ENCODE measurements at places on chromosomes 11 and 22.

GRCh38 chr11:8194956-8195355 lies 26.1 kb upstream of the RIC3 start:
- no peak for DNase-seq

DNA sequence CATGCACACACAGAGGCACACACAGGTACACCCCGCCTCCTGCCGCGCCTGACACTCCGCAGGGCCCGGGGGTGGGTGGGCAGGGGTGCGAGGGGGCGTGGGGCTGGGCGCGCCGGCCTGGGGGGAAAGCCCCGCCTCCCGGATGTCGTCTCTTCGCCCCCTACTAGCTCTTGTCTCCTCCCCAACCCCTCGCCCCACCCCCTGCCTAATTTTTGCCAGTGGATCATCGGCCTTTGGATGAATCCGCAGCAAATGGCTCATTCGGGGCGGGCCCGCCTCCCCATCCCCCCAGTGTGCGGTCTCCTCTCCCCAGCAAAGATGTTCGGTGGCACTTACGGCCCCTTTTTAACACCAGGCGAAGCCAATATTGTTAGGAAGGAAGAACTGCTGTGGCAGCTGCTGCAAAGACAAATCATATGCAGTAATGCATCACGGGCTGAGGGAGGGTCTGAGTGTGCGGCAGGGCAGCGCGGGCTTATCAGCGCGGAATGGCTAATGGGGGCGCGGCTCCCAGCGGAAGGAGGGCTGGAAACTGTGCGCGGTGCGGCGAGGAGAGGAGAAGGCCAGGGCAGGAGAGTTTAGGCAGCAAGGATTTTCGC lies 13.4 kb upstream of the NECTIN1 start:
- DNase-seq: no peak

GRCh38 chr11:115349335-115350017 lies 154.7 kb downstream of the CADM1 start:
- DNase-seq: no peak

DNA sequence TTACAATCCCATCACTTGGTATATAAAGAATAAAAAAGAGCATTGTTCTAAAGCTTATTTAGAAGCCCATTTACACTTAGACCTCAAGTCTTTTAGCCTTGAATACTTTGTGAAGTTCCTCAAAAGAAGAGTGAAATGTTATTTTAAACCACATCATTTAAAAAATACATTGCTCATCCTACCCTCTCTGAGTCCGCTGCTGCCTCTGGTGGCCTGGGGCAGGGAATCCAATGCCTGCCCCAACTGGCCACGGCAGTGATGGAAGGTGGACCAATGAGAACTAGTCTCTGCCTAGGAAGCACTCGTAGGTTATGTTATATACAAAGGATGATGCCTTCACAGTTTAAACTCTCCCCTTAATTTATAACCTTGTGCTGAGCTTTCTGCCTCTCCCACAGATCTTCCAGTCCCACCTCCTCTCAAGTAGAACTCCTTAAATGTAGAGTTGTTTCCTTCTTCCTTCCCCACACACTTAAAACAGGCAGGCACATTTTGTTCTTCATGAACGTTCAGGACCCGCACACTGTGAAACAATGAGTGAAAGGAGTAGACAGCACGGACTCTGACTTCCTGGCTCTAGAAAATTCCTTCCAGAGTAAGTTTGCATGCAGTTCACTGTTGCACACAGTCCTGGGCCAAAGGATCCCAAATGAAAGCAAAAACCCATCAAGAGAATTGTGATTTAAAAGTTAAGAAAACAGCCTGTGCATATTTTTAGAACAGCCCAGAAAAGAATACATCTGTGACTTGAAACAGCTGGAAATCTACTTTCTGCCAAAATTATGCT lies 167.8 kb downstream of the RRAS2 start:
- no peak for DNase-seq

GRCh38 chr11:2828585-2829330 lies 56.8 kb downstream of the CDKN1C start:
- no peak for DNase-seq

DNA sequence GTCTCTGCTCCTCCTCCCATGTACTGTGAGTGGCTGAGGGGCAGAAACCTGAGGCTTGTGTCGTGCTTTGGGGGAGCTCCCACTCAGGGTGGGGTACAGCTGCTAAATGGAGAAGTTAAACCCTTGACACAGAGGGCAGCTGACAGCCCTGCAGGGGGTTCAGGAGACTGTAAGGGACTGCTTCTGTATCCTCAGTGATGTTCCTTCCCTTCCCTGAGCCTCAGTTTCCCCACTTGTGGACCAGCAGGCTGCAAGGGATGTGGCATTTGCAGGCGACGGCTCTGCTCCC lies 15.6 kb downstream of the SYNGR1 start:
- no peak for DNase-seq

DNA sequence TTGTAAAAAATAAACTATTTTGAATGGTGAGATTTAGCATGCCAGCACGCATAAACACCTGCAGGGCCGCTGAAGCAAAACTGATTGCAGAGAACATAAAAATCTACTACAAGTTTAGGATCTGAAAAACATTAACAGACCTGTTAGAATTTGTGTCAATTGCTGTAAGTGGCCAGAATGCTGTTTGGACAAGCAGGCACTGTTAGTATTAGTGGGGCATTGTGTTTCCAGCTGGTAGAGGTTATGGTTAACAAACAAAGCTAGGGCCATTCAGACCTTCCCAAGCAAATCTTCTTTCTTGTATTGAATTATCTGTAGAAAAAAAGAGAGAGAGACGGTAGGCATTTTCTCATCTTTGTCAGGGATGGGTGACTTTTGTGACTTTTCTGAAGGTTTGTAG lies 57.6 kb upstream of the OLFML1 start:
- no peak for DNase-seq

DNA sequence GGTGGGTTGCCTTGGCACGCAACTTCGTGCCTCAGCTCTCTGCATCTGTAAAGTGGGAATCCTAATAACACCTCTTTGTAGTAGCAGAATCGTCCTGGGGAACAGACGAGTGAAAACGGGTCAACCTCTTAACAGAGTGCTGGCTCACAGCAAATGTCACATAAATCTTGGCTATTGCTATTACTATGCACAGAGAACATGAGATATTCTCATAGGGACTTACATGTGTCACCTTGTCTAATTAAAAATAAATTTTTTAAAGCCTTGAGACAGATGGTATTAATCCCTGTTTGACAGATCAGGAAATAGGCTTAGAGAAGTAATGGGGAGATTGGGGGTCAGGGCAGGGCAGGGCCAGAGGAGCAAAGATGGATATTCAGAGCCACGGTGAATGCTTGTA lies 44.3 kb upstream of the IGSF9B start:
- peak; percentile 79 for DNase-seq

- DNase-seq: no peak
Measured at GRCh38 chr22:49738566-49738965, 89.1 kb downstream of the BRD1 start.

- no peak for DNase-seq
Measured at GRCh38 chr11:122922893-122923292, 40.3 kb downstream of the JHY start.

GRCh38 chr11:74504100-74504691 lies 10.7 kb upstream of the LIPT2 start:
- no peak for DNase-seq

DNA sequence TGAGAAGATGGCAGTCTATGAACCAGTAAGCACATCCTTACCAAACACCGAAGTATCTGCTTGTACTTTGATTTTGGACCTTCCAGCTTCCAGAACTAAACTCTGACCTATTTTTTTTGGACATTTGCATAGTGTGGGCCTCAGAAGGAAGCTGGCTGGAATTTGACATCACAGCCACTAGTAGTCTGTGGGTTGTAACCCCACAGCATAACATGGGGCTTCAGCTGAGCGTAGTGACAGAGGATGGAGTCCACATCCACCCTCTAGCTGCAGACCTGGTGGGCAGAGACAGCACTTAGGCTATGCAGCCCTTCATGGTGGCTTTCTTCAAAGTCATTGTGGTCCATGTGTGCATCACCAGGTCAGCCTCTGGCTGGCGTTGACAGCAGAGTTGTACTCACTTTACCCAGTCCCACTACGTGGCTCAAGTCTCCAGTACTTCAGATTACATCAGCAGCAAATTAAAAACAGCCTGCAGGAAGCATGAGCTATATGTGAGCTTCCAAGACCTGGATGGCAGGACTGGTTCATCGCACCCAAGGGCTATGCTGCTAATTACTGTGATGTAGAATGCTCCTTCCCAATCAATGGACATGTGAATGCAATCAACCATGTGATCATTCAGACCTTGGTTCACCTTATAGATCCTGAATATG lies 58.6 kb upstream of the VPREB1 start:
- no peak for DNase-seq

GRCh38 chr11:15685306-15685705 lies 570.6 kb downstream of the INSC start:
- DNase-seq: peak; percentile 8

GRCh38 chr11:125956391-125957134 lies 10.7 kb downstream of the VSIG10L2 start:
- DNase-seq: no peak

- peak; percentile 48 for DNase-seq
Measured at GRCh38 chr11:131691181-131692041, 321.0 kb downstream of the NTM start.

DNA sequence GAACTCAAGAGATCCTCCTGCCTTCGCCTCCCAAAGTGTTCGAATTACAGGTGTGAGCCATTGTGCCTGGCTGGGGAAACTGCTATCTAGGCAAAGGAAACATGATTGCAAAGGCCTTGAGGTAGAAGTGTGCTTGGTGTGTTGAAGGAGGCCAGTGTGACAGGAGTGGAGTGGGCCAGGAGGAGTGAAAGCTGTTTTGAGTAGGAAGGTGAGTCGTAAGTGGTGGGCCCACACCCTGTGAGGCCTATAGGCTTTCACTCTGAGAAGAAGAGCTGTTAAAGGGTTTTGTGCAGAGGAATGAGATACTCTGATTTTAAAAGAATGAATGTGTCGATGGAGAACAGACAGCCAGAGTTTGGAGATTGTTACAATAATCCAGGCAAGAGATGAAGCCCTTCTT lies 43.4 kb downstream of the WEE1 start:
- DNase-seq: no peak

GRCh38 chr22:45503816-45504372 lies 1.2 kb downstream of the FBLN1 start:
- DNase-seq: no peak

DNA sequence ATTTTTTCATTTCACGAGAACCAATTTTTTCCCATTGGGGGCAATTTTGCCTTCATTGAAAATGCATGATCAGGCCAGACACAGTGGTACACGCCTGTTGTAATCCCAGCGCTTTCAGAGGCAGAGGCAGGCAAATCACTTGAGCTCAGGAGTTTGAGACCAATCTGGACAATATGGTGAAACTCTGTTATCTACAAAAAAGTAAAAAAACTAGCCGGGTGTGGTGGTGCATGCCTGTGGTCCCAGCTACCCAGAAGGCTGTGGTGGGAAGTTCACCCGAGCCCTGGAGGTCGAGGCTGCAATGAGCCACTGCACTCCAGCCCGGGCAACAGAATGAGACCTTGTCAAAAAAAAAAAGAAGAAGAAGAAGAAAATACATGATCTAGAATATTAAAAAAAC lies 19.2 kb upstream of the UPK3A start:
- DNase-seq: no peak

GRCh38 chr11:61793083-61793828 lies 545 bp downstream of the FEN1 start:
- peak; percentile 19 for DNase-seq

DNA sequence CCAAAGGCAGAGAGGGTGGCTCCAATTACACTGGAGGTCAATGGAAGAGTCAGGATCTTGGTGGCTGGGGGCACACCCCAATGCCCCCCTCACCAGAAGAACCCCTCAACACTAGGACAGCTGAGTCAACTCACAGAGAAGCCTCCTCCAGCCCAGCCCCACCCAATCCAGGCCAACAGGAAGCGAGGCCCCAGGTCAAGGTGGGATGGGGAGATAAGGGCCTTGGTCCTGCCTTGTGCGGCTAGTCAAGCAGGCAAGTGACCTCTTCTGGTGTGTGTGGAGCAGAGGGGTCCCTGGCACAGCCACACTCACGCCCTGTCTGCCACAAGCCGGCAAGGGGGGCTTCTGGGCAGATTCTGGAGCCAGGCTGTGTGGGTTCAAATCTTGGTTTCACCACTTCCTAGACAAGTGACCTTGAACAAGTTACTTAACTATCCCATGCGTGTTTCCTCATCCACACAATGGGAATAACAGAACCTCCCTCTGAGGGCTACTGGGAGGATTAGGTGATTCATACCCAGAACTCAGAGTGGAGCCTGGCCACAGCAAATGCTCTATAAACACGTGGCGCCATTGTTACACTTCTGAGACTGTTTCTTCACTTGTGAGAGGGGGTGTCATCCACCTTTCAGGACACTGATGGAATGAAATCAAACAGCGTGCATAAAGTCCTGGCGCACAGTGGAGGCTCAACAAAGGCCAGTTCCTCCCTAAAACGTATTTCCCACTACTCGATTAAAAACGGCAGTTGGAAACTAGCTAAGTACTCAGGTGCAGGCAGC lies 3.2 kb downstream of the TTLL12 start:
- no peak for DNase-seq

DNA sequence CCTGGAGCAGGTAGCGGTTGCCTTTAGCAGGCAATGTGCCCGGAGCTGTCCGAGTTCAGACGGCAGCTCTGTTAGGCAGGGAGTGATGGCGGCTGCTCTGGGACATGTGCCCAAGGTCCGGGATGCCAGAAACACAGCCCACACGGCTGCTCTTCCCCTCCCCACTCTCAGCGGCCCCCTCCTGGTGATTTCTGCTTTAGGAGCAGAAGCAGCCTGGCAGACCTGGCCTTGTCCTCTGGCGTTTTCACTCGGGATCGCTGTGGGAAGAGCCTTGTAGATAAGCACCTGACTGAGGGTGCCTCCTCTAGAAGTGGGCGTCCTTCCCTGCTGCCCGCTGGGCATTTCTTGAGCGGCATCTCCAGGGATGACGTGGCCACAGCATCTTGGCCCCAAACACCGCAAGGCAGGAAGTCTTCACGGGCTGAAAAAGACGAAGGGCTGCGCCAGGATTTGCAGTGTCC lies 392.2 kb downstream of the TBC1D22A start:
- DNase-seq: peak; percentile 3

- no peak for DNase-seq
Measured at GRCh38 chr11:128689591-128689947, 4.3 kb upstream of the FLI1 start.

- no peak for DNase-seq
Measured at GRCh38 chr11:118526688-118527087, 586 bp upstream of the TTC36 start.

- DNase-seq: no peak
Measured at GRCh38 chr11:11640152-11640551, 18.3 kb upstream of the GALNT18 start.

DNA sequence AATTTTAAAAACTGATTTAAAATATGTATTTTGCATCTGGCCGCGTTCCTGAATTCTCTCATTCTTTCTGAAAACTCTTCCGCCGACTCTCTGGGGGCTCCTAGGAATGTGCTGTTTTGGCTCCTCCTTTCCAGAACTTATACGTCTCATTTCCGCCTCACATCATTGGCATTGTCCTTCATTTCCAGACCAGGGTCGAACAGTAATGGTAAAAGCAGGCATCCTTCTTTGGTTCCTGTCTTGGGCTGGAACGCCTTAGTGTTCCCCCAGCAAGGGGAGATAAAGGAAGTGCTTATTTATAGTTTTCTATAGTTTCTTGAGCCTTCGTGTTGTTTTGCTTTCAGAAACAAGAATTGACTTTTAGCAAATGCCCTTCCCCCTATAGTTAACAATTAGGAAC lies 10.9 kb upstream of the TNNT3 start:
- DNase-seq: no peak

GRCh38 chr11:10641177-10641911 lies 52.2 kb downstream of the IRAG1 start:
- no peak for DNase-seq
